ENCODE measurements at places on chromosomes 3 and 15.

DNA sequence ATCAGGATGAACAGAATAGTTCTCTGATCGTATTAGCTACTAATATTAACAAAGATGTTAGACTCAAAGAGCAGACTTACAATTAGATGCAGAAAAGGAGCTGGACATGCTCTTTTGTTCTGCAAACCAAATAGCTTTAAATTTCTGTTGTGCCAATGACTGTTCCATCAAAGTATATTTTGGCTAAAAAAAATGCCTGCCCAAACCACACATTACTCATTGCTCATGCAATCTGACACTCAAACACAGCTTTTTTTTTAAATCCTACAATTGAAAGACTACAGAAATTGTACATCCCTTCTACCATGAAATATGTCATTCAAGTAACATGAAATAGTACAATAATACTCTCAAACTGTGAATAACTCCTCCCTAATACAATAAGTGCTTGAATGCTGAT, 48.6 kb downstream of the SHOX2 start:
- no peak for DNase-seq

DNA sequence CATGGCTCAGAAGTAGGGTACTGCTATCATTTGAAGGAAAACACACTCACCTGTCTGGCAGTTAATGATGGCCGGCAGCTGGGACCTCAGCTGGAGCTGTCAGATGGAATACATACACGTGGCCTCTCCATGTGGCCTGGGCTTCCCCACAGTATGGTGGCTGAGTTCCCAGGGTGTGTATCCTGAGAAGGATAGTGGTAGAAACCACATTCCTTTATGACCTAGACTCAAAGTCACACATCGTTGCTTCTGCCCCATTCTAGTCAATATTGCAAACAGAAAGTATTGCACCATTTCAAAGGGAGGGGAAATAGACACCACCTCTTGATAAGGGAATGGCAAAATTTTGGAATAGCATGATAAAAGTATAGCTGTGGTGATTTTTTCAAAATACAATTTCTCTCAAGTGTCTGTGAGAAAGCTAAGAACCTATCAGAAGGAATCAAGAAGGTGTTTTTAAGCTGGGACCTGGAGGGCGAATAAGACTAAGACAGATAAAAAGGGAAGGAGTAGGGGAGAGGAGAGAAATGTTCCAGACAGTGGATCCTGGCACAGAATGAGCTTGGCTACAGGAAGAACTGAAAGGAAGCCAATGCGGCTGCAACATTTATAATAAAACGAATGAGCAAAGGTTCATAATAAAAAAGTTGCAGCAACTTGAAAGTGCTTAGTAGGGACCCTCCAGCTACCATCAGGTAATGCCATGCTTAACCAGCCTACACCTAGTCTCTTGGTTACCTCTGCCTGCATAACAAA, 40.1 kb upstream of the GALNT15 start:
- no peak for DNase-seq

DNA sequence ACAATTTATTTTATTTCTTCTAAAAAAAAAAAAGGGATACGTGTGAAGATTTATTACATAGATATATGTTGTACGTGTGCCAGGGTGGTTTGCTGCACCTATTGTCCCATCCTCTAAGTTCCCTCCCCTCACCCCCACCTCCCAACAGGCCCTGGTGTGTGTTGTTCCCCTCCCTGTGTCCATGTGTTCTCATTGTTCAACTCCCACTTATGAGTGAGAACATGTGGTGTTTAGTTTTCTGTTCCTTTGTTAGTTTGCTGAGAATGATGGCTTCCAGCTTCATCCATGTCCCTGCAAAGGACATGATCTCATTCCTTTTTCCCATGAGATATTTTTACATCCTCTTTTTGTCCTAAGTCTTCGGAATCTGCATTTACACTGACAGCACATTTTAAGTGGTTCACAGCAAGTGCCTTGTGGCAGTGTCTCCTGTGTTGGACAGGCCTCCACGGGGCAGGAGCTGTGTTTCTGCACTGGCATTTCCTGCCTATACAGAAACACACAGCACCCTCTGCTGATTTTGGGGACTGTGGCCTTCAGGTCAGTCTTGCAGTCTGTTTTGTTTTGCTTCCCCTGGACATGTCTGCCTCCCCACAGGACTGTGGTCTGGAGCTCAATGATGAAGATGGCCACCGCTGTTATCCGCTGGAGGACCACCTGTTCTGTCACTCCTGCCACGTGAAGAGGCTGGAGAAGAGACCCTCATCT, 12.7 kb upstream of the SACM1L start:
- DNase-seq = no peak

- DNase-seq = peak; percentile 62
Measured at GRCh38 chr15:94576889-94577533, 345.6 kb downstream of the MCTP2 start.

- no peak for DNase-seq
Measured at GRCh38 chr3:59267021-59267420, 217.2 kb upstream of the CFAP20DC start.

- DNase-seq = no peak
Measured at GRCh38 chr3:151383111-151383510, 1.4 kb downstream of the P2RY12 start.

DNA sequence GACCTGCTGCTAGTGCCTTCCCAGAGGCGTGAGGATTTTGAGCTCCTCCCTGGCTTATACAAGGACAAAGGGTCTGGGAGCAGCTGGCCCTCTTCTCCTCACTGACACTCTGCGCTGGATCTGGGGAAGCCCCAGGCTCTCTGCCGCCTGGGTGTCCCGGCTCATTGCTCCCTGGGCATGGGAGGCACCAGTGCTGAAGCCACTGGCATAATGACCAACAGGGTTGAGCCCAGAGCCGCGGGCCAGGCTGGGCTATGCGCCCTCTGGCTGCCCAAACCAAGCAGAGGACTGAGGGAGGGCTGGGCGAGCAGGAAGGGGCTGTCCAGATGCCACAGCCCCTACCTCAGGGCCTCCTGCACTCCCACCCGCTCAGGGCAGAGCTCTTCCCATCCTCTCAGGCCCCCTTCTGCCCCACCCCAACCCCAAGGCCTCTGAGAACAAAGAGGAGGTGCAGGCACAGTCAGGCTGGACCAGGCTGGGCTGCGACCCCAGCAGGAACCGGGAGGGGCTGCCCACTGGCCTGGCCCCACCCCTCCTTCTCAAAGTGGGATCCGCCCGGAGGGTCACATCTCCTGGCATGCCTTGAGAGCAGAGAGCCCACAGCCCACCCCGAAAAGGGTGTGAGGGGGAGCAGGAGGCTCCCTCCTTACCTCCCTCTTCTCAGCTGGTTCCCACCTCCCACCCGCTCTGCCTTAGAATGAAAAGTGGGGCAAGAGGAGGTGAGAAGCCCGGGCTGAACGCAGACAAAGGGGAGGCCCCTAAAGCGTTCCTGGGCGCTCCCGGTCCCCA, 1.6 kb downstream of the LINGO1 start:
- peak; percentile 51 for DNase-seq

DNA sequence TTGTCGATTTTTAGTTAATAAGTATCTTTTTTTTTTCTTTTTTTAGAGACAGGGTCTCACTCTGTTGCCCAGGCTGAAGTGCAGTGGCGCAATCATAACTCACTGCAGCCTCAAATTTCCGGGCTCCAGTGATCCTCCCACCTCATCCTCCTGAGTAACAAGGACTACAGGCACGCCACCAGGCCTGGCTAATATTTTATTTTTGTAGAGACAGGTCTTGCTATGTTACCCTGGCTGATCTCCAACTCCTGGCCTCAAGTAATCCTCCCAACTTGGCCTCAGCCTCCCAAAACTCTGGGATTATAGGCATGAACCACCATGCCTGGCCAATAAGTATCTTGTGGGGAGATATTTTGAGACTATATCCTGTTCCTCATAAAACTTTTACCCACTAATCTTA, 29.4 kb upstream of the ARID3B start:
- no peak for DNase-seq

DNA sequence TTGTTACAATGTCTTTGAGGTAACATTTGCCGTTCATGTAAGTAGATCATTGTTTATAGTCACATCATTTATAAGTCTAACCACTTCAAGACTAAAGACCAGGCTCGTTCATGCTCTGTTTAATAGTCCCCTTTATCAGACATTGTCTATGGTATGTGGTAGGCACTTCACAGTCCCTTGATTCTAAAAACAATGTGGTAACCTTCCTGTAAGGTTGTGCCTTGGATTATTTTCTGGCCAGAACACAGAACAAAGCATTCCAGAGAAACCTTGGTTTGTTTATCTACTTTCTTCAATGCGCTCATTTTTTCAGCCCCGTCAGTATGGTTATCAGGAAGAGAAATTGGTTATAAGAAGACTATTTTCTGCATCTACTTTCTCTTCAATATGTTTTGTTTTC, 16.3 kb upstream of the ST3GAL6 start:
- DNase-seq = no peak

- DNase-seq = no peak
Measured at GRCh38 chr3:38102444-38102814, 34.5 kb downstream of the ACAA1 start.

DNA sequence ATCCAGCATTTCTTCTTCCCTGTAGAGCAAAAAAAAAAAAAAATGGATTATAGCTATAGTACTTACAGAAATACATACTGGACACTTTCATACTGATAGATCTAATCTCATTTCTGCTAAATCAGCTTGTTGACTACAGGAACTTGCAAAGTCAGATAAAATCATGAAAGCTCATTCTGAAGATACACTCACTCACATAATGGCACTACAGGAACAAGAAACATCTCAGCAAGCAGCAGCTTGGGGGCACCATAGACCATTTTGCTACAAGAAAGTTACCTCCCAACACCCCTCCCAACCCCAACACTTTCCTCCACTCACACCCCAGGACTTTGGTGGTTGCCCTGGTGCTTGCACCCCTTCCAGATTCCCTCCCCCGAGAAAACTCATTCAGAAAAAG, 4.6 kb downstream of the MYH15 start:
- no peak for DNase-seq

DNA sequence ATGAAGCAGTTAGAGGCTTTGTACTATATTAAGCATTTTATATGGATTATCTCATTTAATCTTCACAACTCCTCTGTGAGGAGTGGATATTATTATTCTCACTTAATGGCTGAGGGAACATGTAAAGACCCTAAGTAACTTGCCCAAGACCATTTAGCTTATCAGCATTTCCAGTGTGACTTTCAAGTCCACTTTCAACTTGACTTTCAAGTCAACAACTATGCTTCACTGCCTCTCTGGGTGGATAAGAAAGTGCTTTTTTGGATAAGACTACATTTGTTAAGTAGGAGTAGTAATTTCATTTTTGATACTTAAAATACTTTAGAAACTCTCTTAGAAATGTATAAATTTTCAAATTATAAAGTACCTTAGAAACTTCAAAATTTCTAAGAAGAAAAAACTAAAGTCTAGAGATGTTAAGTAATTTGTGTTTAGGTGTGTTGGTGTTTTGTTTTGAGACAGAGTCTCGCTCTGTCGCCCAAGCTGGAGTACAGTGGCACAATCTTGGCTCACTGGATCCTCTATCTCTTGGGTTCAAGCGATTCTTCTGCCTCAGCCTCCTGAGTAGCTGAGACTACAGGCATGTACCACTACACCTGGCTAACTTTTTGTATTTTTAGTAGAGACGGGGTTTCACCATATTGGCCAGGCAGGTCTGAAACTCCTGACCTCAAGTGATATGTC, 71.8 kb downstream of the MINDY2 start:
- no peak for DNase-seq

GRCh38 chr3:186965141-186965879, 35.0 kb downstream of the ST6GAL1 start:
- DNase-seq = no peak

GRCh38 chr15:50113187-50113505, 5.9 kb downstream of the ATP8B4 start:
- no peak for DNase-seq

- no peak for DNase-seq
Measured at GRCh38 chr15:56028430-56028829, 35.0 kb upstream of the NEDD4 start.

DNA sequence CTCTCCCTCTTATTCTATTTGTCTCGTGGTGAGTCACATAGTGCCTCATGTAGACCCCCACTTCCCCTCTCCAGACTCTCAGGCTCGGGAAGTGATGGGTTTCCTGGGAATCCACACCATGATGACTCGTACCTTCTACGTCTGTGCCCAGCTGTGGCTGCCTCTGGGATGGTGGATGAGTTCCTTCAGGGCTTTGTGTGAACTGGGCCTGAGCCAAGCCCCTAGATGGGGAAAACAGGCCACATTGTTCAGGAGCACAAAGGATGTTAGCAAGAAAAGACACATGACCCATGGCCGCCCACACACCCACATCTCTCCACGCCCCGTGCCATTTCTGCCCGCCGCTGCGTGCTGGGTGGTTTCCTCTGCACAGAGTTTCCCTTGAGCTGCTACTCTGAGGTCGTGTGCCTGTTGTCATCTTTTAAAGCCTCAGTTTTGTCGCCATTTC, 10.5 kb downstream of the ISG20 start:
- DNase-seq = no peak

DNA sequence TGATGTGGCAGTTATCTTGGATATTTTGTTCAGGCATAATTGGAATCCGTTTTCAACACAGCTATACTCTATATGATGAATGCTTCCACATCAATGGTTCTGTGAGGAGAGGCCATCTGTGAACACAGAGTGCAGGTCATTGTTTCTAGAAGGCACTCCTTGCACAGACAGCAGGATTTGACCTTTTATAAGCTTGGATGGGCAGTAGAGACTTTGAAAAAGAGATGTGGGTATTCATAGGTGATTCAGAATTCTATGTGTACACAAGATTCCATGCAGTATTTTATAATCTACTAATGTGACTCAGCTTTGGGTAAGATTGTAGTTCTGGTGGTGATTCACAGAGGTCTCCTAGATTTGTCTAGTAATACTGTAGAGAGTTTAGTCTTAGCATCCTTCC, 12.5 kb downstream of the ARPP21 start:
- no peak for DNase-seq

DNA sequence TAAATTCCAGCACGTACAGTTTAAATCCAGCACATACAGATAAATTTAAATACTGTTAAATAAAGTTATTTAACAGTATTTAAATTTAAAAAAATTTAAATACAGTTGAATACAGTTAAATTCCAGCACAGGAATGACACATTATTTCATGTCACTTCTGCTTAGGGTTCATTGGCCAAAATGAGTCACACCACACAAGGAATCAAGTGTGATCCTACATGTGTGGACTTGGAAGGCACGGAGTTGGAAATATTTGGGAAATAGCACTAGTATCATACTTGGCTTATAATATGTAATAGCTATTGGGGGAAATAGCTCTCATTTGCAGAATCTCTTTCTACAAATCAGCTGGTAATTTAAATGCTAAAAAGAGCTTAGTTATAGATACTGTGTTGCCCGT, 10.6 kb downstream of the RAB7A start:
- DNase-seq = no peak

DNA sequence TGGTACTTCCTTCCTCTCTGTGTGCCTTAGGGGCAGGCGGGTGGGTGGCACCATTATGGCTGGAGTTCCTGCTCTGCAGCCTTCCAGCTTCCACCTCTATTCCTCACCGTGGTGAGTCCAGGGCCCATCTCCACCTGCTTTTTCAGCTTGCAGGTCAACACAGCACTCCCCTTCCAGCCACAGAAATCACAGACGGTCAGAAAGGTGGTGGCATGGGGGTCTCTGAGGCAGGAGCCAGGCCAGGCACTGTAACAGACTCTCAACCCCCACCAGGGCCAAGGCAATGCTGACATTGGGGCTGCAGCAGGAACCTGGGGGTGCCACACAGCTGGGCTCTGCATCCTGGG, 16.6 kb downstream of the KLF15 start:
- DNase-seq = no peak
